ENCODE measurements at places on chromosomes 4 and X. TPM values are rescaled to one million over a fixed set of nuclear protein-coding genes. Genes with fewer than 3 reads are reported as not detected.

Gene BMPR1B
- 0.66 TPM for total RNA-seq

GRCh38 chrX:45850775-45851433, 650.2 kb upstream of the DIPK2B start:
- DNase-seq: no peak

- no peak for DNase-seq
Observed at GRCh38 chrX:1516596-1517104, 20.3 kb downstream of the P2RY8 start.

Gene ADAMTS3
- total RNA-seq: not detected

DNA sequence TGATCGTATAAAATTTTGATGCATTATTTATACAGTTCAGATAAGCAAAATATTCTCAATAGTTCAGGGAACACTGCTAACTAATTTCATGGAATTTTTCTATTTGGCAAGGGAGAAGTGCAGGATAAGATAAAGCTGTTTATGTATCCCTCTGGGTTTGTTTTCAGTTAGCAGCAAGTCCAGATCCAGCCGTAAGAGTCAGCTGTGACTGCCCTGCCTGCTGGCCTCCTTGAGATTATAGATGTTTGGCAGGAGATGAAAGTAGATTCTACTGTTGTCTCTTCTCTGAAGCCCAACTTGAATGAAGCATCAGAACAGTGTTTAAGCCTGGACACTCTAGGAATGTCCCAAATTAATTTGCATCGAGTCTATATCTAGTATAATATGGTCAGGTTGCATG, 29.5 kb downstream of the ANTXR2 start:
- DNase-seq: no peak

- no peak for DNase-seq
Observed at GRCh38 chr4:64266669-64267068, 142.6 kb downstream of the TECRL start.
